ENCODE measurements at places on chromosomes 6 and 20.

DNA sequence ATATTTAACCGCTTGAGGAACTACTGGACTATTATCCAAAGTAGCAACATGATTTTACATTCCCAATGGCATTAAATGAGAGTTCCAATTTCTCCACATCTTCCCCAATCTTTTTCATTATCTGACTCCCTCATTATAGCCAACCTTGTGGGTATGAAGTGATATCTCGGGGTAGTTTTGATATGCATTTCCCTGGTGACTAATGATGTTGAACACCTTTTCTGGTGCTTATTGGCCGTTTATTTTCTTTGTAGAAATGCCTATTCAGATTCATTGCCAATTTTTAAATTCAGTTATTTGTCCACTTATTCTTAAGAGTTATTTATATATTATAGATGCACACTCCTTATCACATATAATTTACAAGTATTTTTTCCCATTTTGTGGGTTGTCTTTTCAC lies 129.0 kb downstream of the MMS22L start:
- no peak for DNase-seq

- peak; percentile 81 for DNase-seq
These were observed 114.9 kb upstream of the BTN3A2 start for GRCh38 chr6:26249957-26250697.

DNA sequence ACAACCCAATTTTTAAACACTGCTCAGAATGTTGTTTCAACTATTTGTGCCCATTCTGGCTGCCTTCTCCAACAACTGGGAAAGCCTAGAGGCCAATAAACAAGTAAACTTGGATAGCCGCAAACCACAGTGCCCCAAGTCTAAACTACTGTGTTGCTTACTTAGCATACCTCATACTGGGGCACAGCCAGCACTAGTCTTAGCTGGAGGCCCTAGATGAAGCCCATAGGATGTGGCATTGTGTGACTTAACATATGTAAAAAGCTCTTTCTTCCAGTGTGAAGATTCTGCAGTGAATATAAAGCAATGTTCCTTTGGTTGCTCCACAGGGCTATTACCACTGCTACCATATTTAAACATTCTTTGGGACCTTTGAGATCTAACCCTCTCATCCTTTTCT lies 564.3 kb upstream of the NRSN1 start:
- DNase-seq: no peak

GRCh38 chr20:20360464-20360863 lies 7.4 kb upstream of the INSM1 start:
- DNase-seq: no peak

- no peak for DNase-seq
These were observed 114.4 kb upstream of the COL21A1 start for GRCh38 chr6:56361812-56362211.

GRCh38 chr6:160167604-160168399 lies 46.2 kb downstream of the SLC22A1 start:
- DNase-seq: no peak

GRCh38 chr6:37483917-37484785 lies 15.5 kb downstream of the CCDC167 start:
- DNase-seq: peak; percentile 28

- no peak for DNase-seq
These were observed 459.6 kb downstream of the FRK start for GRCh38 chr6:115601064-115601463.

GRCh38 chr6:44478158-44478557 lies 90.7 kb downstream of the CDC5L start:
- DNase-seq: no peak

DNA sequence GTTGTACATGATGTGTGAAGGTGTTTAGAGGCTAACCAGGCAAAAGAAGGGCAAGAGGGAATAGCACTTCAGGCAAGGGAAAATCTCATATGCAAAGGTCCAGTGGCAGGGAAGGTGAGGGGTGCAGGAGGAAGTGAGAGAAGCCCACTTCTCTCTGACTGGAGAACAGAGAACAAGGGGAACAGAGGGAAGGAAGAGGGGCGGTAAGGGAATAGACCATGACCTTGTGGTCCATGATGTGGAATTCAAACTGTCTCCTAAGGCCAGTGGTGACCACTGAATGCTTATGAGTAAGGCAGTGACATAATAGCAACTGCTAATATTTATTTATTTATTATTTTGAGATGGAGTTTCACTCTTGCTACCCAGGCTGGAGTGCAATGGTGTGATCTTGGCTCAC lies 20.6 kb upstream of the SLC9A8 start:
- no peak for DNase-seq

DNA sequence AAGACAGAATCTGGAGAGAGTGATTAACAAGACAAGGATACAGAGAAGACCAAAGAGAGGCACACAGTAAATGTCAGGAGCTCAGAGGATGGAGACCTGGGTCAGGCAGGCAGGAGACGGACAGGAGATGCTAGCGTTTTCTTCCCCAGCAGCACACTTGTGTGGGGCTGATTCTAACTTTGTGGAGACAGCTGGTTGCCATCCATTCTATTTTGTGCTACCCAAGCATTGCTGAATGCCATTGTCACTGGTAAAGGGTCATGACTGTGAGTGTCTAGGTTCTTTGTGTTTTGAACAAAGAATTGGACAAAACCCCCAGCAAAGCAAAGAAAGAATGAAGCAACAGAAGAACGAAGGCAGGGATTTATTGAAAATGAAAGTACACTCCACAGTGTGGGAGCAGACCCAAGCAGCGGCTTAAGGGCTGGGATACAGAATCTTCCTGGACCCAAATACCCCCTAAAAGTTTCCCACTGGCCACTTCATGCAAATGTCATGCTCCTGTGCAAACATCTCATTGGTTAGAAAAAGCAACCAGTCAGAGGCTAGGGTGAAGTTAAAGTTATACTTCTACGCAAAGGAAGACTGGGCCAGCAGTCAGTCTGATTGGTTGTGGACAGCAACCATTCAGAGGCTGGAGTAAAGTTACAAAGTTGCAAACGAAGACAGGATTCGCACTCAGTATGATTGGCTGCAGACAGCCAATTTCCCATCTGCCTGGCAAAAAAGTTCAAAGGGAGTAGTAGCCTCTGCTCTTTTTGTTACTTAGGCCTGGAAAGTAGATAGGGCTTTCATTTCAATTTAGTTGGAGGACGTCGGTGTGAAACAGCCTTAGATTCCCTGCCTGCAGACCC lies 17.5 kb downstream of the PTK7 start:
- no peak for DNase-seq

GRCh38 chr20:20680991-20681508 lies 31.4 kb downstream of the RALGAPA2 start:
- DNase-seq: no peak

GRCh38 chr6:140319209-140319608 lies 944.8 kb upstream of the CITED2 start:
- DNase-seq: peak; percentile 44

- DNase-seq: no peak
These were observed 90.6 kb upstream of the ADGRB3 start for GRCh38 chr6:68544450-68544849.

Data from bone marrow (tissue), 2 donors.